Activated T-cell treated with anti-CD3 and anti-CD28 coated beads, Interleukin-2, amount 50 U/mL, for 72 hours (primary cell): ENCODE measurements at places on chromosomes 4 and X.

DNA sequence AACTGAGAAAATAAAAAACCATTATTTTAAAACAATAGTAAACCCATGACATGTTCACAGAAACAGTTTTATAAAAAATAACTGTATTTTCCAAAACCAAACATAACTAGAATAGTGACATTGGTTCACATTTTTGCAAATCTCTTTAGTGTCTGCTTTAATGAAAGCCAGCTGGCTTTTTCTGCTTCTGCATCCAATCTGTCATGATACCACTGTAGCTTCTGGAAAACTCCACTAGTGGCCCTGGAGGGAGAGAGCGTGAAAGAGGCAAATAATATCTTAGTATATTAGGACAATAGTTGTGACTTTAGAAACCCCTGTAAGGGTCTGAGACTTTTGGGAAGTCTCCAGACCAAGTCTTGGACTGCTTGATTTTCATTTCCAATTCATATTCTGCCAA is 31.1 kb downstream of the FGFBP1 start:
- DNase-seq, result no peak

- DNase-seq, result no peak
Measured at GRCh38 chr4:82403725-82404124, 26.5 kb downstream of the HNRNPDL start.

DNA sequence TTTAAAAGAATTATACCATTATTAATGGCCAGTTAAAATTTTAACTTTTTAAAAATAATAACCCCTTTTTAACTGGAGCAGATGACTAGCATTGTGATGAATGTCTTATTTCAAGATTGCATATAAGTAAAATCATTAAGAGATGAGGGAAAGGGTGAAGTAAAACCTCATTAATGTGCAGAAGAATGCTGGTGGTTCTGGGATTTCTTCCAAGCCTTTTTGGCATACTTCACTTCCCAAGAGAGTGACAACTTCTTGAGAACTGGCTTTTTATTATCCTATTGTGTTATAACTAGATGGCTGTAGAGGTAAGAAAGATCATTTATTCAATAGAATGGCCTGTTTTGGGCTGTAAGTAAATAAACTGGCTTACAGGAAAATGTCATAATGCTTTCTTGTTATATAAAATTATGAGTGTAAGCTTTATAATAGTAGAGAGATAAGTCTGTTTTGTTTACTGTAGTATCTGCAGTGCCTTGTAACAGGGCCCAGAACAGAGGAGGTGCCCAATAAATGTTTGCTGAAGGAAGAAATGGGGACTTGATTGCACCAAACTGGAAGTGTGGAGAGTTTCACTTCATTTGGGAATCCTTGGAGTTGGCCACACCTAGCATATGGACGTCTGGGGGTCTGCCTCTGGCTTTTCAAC is 242.9 kb upstream of the PITX2 start:
- DNase-seq, result no peak

DNA sequence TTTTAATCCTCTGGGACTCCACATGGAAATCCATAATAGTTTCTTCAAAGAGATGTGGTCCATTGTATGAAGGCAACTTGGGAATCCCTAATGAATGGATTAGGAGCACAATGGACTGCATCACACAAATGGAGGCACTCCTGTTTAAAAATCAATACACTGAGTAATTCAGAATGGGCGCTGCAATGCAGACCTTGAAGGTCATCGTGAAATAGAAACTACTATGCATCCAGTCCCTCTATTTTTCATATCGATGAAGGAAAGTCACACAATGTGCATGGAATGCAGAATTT is 98.8 kb upstream of the EGFL6 start:
- DNase-seq, result no peak

- no peak for DNase-seq
Measured at GRCh38 chr4:189232274-189232673, 708.4 kb upstream of the FRG1 start.

DNA sequence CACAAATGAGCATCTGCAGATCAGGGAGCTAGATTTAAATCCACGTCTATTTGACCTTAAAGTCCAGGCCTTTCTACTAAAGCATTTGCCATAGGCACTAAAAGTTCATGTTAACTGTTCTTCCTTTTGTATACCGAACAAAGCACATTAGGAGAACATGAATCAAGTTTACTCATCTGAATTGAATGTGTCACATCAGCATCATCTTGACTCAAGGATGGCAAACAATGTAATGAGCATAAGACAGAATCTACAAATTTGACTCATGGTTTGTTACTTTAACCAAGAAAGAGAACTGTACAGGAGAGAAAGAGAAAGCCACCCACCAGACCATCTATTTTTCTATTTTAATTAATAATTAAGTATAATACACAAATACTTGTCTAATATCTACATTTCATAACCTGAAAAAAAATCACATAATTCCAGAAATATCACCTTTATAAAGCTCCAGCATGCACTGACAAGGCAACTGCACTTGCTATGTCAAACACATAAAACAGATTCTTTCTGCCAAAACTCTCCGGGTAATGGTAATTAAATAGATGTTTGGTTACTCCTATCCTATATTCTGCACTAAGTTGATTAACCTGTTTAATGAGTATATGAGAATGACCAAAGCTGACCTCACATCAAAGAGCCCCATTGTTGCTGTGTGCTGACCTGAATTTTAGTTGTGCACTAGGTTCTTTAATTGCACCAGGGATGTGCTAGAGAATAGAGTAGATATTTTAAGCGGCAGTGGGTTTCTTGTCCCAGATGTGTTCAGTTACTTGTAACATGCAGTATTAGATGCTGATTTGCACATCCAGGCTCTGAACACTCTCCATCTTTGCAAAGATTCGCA is 42.5 kb upstream of the LEF1 start:
- DNase-seq, result no peak

GRCh38 chr4:145098675-145099037 is 545 bp downstream of the ABCE1 start:
- peak; percentile 61 for DNase-seq

DNA sequence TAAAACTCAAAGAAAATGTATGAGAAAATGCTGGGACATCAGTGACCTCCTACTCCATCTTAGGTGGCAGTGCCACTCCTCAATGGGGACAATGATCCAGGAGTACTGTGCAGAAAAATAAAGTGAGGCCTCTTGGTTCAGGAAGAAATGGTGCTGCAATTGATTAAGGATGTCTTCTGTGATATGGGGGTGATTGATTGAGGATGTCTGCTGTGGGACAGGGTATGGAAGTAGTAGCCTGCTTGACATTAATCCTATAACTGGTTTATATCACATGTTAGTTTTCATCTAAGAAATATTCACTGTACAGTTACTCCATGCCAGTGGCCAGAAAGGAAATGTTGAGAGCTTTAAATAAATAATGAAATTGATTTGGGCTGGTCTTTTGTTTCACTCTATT is 20.5 kb downstream of the OTOP1 start:
- no peak for DNase-seq

DNA sequence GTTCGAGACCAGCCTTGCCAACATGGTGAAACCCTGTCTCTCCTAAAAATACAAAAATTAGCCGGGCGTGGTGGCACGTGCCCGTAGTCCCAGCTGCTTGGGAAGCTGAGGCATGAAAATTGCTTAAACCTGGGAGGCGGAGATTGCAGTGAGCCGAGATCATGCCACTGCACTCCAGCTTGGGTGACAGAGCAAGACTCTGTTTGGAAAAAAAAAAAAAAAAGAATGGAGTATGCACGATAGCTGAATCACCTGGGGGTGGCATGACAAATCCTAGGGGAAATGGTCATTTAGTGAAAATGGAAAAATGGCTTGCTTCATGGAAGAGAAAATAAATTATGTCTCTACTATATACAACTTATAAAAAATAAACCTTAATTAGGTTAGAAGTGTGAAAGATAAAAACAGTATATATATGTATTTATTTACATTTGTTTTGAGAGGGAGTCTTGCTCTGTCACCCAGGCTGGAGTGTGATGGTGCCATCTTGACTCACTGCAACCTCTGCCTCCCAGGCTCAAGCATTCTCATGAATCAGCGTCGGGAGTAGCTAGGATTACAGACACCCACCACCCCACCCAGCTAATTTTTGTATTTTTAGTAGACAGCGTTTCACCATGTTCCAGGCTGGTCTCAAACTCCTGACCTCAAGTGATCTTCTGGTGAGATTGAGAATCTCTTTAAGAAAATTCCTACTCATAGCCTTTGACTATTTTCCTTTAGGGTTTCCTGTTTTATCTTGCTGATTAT is 19.3 kb upstream of the ING2 start:
- DNase-seq, result no peak

DNA sequence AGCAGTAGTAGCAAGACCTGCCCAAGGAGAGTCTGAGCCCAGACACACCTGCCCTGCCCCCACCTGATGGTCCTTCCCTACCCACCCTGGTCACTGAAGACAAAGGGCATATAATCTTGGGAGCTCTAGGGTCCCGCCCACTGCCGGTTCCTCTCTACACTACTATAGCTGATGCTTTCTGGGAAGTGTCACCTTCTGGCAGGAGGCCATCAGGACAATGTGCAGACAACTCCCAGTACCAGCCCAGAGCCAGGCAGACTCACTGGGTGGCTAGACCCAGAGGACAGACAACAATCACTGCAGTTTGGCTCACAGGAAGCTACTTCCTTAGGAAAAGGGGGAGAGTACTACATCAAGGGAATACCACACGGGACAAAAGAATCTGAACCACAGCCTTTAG is 312.7 kb downstream of the SPRY1 start:
- DNase-seq, result no peak

DNA sequence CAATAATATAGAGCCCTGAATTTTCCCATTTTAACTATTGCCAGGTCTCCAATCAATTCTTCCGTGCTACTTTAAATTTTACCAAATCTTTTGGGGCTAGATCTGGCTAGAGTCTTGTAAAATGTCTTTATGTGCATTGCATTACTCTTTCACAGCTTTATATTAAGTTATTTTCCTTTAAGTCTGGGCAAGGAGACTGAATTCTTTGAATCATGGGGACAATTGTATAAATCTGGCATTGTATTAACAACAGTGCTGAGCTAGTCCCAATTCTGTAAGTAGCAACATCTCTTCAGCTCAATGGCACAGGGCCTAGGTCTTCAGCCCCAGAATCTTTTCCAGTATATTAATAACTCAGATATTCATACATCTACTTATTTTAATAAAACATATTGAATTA is 1080.4 kb upstream of the INTU start:
- DNase-seq, result no peak

DNA sequence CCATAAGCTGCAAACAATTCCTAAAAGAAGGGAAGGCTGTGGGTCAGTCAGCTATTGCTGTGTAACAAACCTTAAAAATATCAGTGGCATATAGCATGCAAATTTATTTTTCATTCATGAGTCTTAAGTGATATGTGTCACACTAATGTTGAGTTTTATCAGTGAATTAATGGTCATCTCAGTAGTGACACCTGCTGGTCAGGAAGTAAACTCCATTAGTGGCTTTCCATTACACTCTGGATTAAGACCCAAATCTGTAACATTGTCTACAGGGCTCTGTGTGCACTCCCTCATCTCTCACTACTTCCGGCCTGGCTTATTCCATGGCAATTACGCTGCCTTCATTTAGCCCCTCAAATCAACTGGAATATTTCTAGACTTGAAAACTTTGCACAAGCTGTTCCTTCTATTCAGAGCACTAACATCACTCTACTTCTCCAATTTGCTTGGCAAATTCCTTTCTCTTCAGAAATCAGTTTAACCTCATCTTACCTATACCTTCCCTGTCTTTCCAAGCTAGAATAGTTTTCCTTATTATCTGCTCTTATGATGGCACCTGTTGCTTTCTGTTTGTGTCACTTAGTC is 217.3 kb upstream of the TAPT1 start:
- no peak for DNase-seq

- no peak for DNase-seq
Measured at GRCh38 chr4:168710353-168710946, 213.6 kb downstream of the PALLD start.

DNA sequence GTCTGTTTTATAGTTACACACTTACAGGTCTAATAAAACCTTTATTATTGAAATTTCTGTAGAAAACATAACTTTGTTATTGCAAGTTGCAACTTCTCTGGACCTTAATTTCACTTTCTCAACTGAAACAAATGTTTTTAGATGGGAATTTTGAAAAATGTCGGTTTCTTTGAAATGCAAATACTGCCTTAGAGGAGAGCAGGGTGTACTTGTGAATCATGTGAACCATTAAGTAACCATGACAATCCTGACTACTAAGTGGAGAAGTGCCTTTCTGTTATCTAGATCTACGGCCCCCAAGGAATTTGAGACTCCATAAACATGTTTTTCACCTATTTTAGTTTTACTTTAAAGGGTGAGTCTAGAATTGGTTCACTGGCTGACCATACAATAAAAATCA is 8.5 kb upstream of the ARMCX2 start:
- DNase-seq, result no peak

GRCh38 chr4:99202536-99202935 is 16.5 kb downstream of the ADH6 start:
- DNase-seq, result no peak

DNA sequence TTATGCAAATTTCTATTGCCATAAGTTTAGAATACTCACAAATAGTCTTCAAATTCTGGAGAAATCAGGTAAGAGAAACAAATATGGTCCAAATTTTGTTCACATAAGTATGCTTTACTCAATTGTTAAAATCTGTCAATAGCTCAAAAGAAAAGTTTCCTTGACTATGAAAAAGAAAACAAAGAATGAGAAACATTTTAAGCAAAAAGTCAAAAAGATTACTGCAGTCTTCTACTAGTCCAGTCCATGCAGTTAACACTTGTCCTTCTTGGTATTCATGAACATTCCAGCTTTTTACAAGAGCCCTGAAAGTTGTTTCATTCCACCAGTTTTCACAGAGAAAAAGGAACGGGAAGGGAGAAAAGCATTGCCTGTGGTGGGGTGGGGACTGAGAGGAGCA is 54.7 kb upstream of the ZXDA start:
- no peak for DNase-seq

- no peak for DNase-seq
Measured at GRCh38 chr4:178086320-178086719, 644.1 kb upstream of the AGA start.

- DNase-seq, result no peak
Measured at GRCh38 chrX:77768787-77769186, 17.2 kb downstream of the ATRX start.

- no peak for DNase-seq
Measured at GRCh38 chr4:172986114-172986513, 182.5 kb upstream of the GALNT7 start.

- no peak for DNase-seq
Measured at GRCh38 chr4:119615068-119615719, 13.4 kb downstream of the PDE5A start.

DNA sequence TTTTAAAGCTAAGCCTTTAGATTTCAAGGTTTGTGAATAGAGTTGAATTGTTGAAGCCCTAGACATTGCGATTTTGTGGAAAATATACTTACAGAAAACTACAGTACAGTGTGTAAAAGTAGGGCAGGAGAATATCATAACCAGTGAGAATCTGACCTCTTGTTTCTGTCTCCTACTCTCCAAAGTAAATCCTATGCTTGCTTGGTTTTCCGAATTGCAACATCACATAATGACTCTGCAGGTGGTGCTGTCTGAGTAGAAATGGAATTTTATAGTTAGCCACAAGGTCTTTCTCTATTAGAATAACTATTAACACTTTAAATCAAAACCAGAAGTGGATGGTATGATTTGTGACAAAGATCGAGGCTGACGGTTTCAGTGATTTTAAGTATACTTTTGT is 505.6 kb downstream of the RAPGEF2 start:
- DNase-seq, result no peak
